ENCODE measurements at places on chromosomes 1 and 21.
A peak's percentile ranks its signal among the peaks of the same experiment; 100 is the strongest.

DNA sequence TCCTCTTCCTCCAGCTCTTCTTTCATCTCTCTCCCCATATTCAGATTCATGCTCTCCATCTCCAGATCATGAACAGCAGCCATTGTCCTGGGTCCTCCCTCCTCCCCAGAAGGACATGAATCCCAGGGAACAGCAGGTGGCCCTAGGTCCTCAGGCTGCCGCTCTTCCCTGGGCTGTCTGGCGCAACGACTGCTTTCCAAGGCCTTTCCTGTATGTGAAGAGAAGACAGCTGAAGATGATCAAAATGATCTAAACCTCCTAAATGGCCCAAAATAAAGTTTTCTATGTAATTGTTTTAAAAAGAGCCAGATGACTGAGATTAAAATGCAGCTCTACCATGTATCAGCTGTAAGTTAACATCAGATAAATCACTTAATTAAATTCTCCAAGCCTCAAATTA is 22.5 kb downstream of the RHBDL2 start:
- no peak for DNase-seq

GRCh38 chr1:69700770-69701169 is 133.0 kb downstream of the LRRC7 start:
- no peak for DNase-seq

- DNase-seq: no peak
These were observed 465.2 kb downstream of the AJAP1 start for GRCh38 chr1:5119366-5120234.

DNA sequence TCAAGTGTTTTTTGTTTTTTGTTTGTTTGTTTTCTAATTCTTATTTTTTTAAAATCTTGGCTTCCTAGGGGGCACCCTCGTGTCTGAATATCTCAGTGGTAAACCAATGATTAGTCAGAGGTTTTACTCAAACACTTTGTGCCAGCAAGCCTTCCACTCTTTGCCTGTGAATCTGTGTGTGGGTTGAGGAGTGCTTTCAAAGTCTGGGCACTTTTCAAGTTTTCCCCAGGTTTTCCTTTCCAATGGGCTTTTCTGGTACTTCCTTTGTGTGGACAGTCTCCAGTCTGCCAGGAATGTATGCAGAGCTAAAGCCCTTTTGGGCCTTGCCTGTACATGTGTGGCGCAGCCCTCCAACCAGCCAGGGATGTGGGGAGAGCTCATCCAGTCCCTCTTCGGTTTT is 9.7 kb upstream of the PPIE start:
- no peak for DNase-seq

GRCh38 chr1:40985161-40985560 is 5.7 kb downstream of the CTPS1 start:
- no peak for DNase-seq

GRCh38 chr1:202624088-202624780 is 86.0 kb downstream of the SYT2 start:
- DNase-seq: no peak

GRCh38 chr1:31151402-31151801 is 85.9 kb upstream of the PUM1 start:
- no peak for DNase-seq

GRCh38 chr21:44658913-44659595 is 1.3 kb downstream of the KRTAP12-3 start:
- no peak for DNase-seq

DNA sequence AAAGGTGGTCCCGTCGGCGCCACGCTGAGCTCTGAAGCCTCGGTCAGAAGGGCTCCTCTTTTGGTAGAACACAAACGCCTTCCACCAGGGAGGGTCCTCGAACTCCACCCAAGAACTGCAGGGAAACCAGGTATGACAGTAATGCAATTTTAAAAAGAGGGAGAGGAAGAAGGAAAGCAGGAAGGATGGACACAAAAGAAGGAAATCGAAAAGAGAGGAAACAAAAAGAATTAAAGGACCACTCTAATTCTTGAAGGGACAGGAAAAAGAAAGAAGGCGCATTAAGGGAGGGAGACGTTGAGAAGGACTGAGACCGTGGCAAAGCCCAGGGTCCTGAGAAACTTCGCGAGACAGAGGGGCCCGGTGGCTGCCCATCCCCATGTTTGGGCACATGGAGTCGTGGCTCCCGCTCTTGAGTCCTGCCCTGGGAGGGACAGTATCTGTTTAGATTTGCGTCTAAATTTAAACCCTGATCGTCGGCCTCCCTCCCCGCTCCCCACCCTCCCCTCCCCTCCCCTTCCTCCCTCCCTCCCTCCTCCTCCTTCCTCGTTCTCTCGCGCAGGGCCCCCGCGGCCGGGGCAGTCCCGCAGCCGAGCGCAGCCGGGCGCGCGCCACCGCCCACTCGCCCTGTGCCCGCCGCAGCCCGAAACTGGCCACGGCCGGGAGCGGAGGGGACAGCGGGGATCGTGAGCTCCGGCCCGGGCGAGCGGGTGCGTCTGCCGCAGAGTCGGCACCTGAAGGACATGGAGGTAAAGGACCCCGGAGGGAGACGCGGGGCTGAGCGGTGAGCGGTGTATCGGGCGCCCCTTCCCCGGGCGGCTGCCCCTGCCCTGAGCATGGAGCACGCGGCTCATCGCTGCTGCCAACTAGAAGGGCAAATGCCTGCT is at the start of gene RCSD1:
Gene RCSD1 (plus strand): TSS at position 552 of the 887 bp plus-strand sequence. CDS start 192 bp downstream, at position 744.
- peak; percentile 80 for DNase-seq

- DNase-seq: no peak
These were observed 15.8 kb upstream of the DIP2A start for GRCh38 chr21:46442938-46443337.

DNA sequence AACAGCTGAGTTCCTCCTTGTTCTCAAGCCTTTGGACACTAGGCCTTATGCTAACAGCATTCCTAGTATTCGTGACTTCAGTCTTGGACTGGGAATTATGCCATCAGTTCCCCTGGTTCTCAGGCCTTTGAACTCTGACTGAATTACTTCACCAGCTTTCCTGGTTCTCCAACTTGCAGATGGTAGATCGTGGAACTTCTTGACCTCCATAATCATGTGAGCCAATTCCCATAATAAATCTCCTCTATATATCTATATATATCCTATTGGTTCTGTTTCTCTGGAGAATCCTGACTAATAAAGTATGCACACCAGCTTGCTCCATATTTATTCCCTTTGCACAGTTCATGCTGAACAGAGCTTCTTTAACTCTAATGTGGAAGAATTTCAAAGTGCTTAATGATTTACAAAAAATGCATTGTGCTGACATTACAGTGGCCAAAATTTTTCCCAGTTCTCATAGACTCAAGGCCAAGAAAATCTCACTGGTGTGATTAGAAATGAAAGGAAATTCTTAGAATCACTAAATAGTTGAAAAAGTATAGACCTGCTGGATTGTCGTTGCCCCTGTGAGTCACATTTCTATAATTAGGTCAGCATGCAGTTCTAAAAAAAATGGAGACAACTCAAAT is 462.9 kb upstream of the ADAMTS5 start:
- no peak for DNase-seq

GRCh38 chr1:240965581-240966091 is 353.7 kb upstream of the GREM2 start:
- no peak for DNase-seq

- DNase-seq: no peak
These were observed 754 bp downstream of the BGLAP start for GRCh38 chr1:156242738-156243137.

DNA sequence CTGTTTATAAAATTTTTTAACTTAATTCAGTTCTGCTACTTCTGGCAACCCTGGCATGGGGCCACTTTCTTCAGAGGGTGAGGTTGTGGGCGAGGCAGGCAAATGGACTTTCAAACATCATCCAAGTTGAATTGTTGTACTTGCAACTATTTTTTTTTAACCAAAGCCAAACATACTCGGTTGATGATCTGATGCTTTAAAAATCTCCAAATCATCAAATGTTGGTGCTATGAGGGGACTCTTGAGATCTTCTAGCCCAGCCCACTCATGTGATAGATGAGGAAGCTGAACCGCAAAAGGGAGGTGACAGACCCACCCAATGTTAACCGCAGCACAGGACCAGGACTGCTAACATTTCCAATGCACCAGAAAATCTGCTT is 6.7 kb downstream of the SLC1A7 start:
- no peak for DNase-seq

DNA sequence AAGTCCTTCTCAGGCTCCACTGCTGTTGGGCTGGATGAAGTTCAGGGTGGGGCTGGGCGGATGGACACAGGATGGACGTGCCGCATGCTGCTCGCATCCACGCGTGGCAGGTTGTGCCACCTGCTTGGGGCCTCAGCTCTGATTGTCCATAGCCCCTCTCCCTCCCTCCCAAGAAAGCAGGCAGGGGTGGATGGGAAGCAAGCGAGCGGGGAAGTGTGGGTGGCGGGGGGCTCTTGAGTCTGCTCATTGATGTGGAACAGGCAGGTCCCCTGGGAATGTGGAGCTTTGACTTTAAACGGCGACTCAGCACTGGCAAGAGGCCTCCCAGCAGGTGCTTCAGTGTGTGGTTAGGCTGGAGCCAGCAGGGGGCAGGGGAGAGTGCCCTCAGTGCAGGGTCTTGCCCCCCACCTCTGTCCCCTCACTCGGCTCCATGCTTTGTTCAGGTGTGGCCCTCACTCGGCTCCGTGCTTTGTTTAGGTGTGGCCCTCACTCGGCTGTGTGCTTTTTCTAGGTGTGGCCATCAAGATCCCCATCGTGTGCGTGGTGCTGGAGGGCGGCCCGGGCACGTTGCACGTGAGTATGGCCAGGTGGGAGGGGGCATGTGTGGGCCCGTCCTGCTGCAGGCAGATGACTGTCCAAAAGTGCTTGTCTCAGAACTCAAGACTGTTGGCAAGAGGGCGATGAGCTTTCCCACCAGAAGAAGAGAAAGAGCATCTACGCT is 23.9 kb downstream of the TRPM2 start:
- no peak for DNase-seq

DNA sequence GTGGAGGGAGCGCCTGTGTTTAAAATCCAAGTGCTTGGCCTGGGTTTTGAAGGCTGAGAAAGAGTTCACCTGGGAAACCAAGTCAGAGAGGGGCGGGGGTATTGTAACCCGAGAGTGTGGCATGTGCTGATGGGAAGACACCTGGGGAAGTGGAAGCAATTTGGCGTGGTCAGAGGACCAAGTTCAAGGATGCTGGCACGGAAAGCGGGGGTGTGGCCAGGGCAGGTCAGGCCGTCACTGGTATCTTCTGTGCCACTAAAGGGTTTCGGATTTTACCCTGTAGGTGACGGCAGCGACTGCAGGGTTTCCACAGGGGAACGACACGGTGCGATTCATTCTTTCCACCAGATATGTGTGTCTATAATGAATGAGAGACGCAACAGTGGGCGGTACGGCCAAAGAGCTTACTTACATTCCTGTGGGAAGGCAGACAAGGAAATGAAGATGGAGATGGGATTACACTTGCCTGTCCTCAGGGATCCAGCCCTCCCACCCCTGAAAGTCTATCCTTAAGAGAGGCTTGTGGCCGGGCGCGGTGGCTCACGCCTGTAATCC is 31.3 kb downstream of the CA6 start:
- DNase-seq: no peak

DNA sequence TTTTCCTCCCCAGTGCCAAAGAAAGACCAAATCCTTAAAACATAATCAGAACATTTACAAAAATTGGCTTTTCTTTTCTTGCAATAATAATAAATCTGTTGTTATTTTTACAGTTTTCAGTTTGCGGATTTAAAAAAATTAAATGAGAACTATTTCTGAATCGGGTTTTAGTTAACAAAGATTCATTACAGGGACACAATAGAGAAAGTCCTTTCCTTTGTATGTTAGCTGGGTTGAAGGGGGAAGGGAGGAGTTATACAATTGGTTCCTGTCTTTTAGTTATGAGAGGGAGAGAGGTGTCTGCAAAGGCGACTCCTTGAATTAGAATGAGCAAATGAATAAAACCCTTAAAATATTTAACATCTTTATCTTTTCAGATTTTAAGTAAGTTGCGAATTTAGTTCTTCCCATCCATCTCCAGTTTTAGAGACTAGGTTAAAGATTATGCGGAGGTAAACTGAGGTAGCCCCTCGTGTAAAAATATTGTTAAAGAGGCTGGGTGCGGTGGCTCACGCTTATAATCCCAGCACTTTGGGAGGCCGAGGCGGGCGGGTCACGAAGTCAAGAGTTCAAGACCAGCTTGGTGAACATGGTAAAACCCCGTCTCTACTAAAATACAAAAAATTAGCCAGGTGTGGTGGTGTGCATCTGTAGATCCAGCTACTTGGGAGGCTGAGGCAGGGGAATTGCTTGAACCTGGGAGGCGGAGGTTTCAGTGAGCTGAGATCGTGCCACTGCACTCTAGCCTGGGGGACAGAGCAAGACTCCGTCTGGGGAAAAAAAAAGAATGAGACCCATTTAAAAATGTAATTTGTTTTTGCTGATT is 3.9 kb downstream of the SPEN start:
- no peak for DNase-seq

DNA sequence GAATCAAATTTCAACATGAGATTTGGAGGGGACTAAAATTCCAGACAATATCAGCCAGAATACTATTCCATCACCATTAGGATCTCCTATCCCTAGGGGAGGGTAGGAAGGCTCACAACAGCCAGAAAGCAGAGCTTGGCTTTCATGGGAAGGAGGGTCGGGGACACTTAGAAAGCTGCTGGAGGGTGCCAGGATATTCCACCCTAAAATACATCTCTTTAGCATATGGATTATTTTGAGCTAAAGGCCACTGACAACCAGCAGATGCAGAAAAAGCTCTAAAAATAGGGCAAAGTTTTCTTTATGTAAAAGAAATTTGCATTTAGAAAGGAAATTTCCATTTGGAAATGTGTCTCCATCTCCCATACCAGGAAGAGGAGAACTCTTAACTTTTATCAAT is 54.3 kb upstream of the PCP4 start:
- DNase-seq: no peak

DNA sequence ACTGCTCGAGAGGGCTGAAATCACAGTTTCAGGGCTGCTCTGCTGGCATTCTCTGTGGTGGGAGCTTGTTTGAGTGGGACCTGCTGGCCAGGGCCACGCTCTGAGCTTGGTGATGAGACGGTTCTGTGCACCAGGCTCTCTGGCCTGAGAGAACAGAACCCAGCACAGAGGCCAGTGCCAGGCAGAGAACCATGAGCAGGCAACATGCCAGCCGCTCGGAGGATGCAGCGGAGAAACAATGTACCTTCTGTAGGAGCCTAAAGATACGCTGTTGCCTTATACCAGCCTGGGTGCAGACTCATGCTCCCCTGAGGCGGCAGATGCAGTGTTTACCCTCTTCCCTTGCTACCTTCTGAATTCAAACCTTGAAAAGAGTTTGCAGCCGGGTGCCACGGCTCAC is 10.0 kb downstream of the C2CD2 start:
- DNase-seq: no peak

DNA sequence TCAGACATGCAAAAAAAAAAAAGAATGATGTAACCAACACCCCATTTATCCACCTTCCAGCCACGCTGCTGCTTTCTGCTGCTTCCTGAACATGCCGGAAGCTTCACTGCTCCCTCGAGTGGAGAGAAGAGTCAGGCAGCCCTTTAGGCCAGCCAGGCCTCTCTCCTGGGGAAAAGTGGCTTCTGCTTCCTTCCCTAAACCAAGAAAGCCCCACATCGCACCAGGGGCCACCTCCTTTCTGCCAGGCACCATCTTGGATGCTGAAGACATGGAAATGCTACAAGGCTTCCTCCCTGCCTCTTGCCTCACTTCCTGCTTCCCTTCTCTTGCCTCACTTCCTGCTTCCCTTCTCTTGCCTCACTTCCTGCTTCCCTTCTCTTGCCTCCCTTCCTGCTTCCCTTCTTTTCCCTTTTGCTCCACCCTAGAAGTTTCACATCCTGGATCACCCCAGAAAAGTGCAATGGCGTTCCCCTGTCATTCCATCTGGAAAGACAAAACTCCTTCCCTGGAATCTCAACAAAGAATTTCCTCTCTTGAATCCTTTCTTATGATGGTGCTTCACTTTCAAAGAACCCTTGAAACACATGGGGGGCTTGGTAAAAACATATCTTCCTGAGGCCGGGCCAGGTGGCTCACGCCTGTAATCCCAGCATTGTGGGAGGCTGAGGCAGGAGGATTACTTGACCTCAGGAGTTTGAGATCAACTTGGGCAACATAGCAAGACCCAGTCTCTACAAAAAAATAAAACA is 18.7 kb downstream of the TNFRSF8 start:
- DNase-seq: no peak

Data from activated naive CD8-positive, alpha-beta T cell treated with anti-CD3 and anti-CD28 coated beads for 36 hours (primary cell).